ENCODE measurements at places on chromosomes 2 and 18.

DNA sequence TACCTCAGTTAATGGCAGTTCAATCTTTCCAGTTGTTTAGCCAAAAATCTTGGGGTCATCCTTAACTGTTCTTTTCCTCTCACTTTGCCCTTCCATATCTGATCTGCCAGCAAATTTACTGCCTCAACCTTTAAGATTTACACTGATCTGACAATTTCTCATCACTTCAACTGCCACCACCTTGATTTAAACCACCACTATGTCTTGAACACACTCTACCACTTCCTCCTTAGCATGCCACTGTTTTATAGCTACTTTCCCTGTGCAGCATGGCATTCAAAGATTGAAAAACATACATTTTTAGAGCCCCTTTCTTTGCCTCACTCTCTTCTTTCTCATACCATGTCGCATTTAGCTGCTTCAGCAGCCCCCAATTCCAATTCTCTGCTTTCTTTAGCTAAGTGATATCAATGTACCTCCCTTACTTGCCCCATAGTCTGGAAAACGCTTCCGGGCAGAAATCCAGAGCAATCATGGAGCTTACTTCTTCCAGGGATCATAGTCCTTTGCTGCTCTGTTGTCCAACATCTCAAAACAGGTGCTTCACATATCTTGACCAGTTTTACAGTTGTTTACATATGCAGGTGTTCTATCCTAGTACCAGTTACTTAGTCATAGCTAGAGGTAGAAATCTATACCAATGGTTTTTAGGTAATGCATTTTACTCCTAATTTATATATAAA, 10.9 kb downstream of the PGAP1 start:
- no peak for DNase-seq

GRCh38 chr2:168490946-168491605, 35.0 kb downstream of the CERS6 start:
- DNase-seq = no peak

DNA sequence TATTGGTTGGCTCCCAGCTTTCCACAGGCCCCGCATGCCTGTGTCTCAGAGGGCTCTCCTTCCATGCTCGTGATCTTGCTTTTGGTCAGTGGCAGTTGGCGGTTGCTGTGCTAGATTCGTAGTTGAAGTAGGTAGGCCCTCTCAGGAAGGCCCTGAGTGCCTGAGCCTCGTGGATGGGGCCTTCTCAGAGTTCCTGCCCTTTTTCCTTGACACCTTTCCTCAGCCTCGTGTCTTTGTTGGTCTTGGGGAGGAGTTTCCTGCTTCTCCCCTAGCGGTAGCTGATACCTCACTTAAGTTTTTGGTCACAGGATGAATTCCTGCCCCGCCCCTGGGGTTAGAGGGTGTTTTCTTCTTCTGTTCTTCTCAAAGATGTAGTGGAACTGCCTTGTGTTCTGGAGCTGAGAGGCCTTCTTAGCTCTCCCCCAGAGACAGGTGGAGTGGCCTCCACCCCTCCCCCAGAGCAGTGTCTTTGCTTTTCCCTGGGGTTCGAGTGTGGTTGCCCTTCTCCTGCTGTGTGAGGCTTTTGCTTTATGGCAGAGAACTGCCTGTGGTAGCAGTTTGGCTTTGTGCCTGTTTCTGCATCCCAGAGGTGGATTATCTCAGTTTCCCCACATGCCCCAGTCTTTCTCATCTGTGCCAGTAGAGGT, 94.8 kb downstream of the ZNF407 start:
- DNase-seq = no peak

GRCh38 chr2:128307595-128307994, 11.1 kb downstream of the HS6ST1 start:
- no peak for DNase-seq

DNA sequence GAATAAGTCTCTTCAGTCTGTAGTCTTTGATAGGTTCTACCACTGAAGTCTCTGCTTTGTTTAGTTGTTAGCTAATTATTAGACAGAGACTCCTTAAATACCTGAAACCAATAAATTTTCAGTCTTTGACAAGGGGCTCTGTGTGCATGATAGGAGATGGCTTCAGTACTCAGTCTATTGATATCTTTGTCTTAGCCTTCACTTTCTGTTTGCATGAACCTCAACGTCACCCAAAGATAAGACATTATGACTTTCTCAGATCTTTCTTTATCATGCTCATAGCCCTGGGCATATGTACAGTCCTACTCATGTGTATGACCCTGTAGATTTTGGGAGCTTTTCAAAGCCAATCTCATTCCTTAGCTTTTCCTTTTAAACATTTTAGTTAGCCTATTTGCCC, 183.5 kb upstream of the GCFC2 start:
- DNase-seq = no peak

GRCh38 chr2:23809150-23809549, 117.8 kb downstream of the ATAD2B start:
- DNase-seq = no peak

DNA sequence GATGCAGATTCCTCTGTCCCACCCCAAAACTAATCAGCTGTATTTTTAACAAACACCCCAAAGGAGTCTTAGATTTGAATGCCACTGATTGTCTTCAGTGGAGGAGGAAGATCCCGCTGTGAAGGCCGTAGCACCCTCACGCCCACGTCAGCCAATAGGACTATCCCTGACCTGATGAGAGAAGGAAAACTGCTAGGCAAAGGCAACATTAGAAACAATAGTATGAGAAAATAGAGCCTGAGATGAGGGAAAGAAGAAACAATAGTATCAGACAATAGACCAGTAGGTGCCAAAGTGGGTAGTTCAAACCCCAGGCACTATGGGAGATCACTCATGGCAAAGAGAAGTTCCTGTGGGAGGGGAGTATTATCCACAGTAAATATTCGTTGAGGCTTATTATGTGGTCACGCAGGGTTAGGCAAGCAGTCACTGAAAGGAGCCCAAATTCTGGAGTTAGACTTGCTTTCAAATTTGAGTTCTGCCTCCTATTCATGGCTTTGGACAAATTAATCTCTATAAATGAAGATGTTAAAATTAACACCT, 2.8 kb downstream of the PCBP1 start:
- DNase-seq = no peak

- no peak for DNase-seq
Observed at GRCh38 chr2:16318051-16318450, 347.6 kb downstream of the CYRIA start.

GRCh38 chr2:74481961-74482800, 617 bp downstream of the CCDC142 start:
- DNase-seq = no peak

DNA sequence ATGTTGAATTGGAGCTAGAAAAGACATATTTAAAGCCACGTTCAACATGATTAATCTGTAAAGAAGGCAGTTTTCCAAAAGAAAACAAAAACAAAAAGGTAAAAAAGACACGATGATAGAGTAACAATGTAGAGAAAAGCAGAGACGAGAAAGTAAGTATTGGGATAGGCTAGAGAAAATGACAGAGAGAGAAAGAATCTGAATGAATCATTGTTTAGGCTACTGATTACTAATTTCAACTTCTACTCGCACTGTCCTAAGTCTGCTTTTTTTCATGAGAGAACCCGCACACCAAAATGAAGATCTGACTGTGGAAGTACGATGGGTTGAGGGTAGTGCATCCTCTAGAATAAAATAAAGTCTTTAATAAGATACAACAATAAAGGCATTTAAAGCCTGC, 1599.2 kb upstream of the TMEFF2 start:
- DNase-seq = no peak

- no peak for DNase-seq
Observed at GRCh38 chr18:55484773-55485172, 103.2 kb downstream of the TCF4 start.

DNA sequence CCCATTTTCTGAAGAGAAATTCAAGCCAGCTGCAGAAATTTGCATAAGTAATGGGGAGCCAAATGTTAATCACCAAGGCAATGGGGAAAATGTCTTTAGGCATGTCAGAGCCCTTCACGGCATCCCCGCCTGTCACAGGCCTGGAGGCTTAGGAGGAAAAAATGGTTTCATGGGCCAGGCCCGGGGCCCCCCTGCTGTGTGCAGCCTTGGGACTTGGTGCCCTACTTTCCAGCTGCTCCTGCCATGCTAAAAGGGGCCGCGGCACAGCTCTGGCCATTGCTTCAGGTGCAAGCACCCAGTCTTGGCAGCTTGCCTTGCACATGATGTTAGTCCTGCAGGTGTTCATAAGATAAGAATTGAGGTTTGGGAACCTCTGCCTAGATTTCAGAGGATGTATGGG, 1235.7 kb downstream of the DPP10 start:
- no peak for DNase-seq

- DNase-seq = no peak
Observed at GRCh38 chr18:37426586-37426985, 139.0 kb downstream of the CELF4 start.

Data from activated CD8-positive, alpha-beta memory T cell treated with anti-CD3 and anti-CD28 coated beads for 4 hours (primary cell).